ENCODE measurements at places on chromosomes 5 and 9. TPM values are rescaled to one million over a fixed set of nuclear protein-coding genes. Genes with fewer than 3 reads are reported as not detected.

GNA14 gene
- total RNA-seq = not detected

SOWAHA gene
- 0.03 TPM for total RNA-seq

PNPLA7 gene
- total RNA-seq = 0.13 TPM

NMUR2 gene
- not detected for total RNA-seq

TMEM252 gene
- total RNA-seq = not detected

STPG3 gene
- not detected for total RNA-seq
